CD4-positive, alpha-beta T cell treated with Interleukin-17A for 4 hours (primary cell): ENCODE measurements at places on chromosomes 3 and 15.
A peak's percentile ranks its signal among the peaks of the same experiment; 100 is the strongest.

DNA sequence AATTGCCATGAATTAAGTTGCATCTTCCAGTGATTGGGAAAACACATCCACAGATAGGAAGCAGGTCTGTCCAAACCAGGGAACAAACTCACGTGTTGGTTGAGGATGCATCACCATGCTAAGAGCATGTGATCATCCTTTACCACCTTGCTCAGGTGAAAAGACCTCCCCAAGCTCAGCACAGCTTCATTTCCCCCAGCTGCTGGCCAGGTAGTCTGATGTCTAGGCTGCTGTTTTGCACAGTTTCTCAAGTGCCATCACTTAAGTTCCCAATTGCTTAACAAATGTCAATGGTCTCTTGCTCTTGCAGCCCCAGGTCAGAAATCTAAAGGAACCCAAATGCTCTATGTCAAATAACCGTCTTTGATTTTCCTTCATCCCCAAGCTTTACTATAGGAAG, 34.2 kb downstream of the WNT5A start:
- DNase-seq = no peak

GRCh38 chr3:126326629-126327028, 30.6 kb downstream of the KLF15 start:
- no peak for DNase-seq

- DNase-seq = peak; percentile 69
These were observed 62.7 kb upstream of the CD47 start for GRCh38 chr3:108153451-108153981.

GRCh38 chr3:81544385-81544784, 217.1 kb downstream of the GBE1 start:
- no peak for DNase-seq

GRCh38 chr3:128914966-128915645, 35.7 kb downstream of the ACAD9 start:
- DNase-seq = no peak

DNA sequence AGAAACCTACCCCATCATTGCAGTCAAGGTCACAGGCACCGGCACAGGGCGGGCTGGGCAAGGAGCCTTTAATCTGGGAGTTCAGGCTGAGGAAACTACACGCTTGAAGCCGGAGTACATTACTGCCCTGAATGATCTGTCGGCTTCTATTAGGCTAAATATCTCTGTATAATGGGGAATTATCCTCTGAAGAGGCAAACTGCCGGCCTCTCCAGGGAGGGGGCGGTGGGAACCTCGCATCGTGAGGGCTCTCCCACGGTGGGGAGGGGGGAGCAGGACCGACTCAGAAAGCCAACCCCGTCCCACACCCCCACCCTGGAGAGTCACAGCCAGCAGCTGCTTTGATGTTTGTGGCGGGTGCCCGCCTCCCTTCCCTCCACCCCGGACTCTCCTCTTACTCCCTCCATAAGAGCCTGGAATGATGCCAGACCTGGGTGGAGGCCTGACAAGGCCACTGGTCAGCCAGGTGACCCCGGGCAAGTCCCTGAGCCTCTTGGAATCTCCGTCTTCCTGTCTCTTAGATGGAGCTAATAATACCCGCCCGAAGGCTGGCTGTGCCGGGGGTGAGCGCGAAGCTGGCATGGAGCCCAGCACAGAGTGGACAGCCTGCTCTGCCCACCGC, 63.4 kb upstream of the LINGO1 start:
- DNase-seq = no peak

- DNase-seq = peak; percentile 89
These were observed at the start of gene SCAMP2 for GRCh38 chr15:74873036-74873755. SCAMP2 (minus strand) TSS chr15:74873365; CDS start chr15:74873255, 110 bp downstream.

DNA sequence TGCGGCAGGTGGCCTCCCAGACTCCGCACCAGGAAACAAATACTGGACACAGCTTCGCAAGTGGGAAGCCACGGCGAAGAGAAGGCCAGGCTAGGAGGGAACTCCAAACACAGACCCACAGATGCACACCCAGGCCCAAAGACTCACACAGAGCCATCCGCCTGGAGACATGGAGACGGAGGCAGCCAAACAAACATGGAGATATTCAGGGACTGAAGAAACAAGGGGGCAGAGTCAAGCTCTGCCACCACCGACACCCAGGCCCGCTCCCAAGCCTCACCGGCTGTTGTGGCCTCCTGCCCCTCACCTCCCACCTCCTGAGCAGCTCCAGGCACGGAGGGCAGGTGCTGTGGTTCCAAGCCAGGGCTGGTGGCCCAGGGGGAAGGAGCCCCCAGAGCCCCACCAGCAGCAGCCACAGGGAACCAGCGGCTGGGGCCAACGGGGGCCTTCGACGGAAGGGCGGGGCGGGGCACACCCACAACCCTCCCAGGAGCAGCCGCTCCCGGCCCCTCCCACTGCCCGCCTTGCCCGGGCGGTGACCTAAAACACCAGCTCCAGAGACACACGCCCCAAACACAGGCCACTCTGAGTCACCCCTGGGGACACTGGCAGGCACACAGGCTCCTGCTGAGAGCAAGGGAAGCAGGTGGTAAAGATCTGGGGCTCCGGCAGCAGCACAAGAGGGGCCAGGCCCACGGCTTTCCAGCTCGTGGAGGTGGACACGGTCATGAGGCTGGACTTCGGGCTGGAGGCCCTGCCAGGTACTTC, 31.9 kb downstream of the TNK2 start:
- peak; percentile 44 for DNase-seq

DNA sequence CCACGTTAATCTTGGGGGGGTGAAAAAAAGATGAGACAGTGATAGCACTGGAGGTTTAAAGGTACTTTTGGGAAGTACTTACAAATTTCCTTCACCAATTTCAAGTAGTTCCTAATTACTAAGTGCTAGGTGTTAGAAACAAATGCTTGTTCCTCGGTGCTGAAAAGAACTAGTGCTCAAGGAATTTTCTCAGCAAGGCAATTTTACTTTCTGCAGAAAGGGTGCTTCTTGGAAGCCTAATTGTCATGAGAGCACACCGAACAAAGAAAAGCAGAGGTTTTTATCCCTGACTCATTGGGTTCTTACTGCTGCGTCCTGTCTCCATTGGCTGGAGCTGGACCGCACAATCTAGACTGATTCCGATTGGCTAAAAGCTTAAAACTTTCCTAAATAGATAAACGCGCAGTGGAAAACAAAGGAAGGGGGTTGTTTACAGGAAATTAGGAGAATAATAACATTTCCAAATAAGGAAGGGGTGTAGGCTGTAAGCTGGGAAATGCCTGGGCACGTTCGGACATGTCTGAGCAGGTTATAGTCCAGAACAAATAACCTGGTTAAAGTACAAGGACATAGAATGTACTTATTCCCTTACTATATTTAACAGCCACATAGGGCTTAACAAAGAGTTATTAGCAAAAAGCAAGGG, 49.6 kb downstream of the CHD2 start:
- DNase-seq = no peak

GRCh38 chr3:10189557-10190354, 25.0 kb downstream of the IRAK2 start:
- DNase-seq = peak; percentile 55

GRCh38 chr3:117059067-117059955, 349.7 kb downstream of the TUSC7 start:
- DNase-seq = no peak

- no peak for DNase-seq
These were observed 78.4 kb downstream of the MME start for GRCh38 chr3:155158346-155159037.

DNA sequence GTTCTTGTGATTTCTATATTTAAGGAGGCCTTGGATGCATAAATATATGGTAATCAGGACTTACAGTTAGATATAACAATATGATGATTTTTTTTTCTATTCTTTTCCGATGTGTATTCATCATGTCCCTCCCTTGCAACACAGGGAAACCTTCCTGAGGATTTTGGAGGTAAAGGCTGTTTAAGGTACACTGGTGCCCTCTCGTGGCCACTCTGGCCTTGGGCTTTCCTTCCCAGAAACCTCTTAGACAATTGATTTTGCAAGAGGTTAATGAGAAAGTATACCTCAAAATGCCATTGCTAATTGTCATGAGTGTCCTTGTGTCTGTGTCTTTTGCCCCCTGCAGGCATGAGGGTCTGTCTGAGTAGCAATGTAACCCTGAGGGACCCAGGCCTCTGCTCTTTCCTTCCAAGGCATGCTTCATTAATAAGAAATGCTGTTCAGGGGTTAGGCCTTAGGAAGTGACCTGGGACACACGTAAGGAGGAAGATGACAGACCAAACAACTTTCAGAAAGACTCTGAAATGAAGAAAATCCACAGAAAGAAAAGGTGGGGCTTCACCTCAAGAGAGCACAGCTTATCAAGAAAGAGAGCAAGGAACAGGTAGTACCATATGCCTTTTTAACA, 70.3 kb upstream of the PPP2R3A start:
- DNase-seq = peak; percentile 32

DNA sequence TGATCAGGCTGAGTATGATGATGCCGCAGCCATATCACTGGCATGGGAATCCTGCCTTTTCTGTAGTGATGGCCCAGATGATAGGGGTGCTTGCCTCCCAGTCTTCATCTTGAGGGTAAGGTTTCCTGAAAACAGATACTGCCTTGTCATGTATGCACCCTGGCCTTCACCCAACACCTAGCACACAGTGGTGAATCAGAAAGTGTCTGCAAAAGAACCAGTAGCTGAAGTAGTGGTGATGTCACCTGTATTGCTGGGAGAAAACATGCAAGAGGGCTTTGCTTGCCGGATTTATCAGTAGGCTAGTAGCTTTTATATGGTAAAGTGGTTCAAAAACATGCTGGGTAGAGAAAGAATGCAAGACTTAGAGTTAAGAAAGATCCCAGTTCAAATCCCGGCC, 419.8 kb upstream of the WNT5A start:
- no peak for DNase-seq

DNA sequence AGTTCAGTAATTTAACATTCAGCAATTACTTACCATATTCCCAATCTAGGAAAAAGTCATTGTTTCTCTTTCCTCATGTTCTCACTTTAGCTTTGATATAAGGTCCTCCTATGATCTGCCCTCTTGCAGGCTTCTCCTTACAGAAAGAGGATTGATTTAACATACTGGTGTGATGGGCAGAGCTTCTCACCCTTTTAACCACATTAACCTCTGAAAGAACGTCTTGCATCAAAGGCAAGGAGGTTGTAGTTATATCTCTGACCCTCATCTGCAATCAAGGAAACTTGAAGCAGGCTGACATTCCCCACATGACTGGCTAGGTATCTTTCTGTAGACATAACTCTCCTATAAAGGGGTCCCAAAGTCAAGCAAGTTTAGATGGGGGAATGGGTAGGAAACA, 39.5 kb downstream of the BTLA start:
- DNase-seq = no peak

DNA sequence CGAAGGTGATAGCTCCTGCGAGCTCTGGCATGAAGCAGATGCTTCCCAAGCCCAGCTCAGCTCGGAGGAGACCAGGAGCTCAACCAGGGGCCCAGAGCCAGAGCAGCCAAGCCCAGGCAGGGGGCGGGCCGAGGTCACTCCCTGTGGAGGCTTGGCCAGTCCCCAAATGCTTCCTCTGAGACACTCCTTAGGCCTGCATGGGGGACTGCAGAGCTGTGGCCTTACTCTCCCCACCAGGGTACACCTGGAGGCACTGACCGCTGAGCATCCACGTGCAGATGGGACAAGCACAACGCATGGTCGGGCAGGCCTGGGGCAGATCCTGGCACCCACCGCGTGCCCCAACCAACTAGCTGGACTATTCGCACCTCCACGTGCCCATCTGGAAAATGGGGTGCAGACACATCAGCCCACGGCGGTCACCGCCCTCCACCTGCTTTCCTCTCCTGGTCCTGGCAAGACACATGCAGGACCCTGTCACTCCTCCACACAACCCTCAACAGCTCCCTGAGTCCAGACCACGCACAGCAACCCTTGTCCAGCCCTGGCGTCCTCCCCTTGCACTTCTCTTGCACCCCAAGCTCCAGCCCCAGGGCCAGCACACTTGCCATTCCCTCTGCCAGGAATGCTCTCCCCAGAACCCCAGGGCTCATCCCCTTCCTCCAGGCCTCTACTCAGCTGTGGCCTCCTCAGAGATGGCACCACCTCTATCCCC, 164.7 kb upstream of the IQSEC1 start:
- no peak for DNase-seq
